MV-4-11 (cell line): ENCODE measurements at places on chromosomes 3 and 15.

GRCh38 chr3:37330466-37330865 is 156.1 kb upstream of the LRRFIP2 start:
- DNase-seq, result no peak

DNA sequence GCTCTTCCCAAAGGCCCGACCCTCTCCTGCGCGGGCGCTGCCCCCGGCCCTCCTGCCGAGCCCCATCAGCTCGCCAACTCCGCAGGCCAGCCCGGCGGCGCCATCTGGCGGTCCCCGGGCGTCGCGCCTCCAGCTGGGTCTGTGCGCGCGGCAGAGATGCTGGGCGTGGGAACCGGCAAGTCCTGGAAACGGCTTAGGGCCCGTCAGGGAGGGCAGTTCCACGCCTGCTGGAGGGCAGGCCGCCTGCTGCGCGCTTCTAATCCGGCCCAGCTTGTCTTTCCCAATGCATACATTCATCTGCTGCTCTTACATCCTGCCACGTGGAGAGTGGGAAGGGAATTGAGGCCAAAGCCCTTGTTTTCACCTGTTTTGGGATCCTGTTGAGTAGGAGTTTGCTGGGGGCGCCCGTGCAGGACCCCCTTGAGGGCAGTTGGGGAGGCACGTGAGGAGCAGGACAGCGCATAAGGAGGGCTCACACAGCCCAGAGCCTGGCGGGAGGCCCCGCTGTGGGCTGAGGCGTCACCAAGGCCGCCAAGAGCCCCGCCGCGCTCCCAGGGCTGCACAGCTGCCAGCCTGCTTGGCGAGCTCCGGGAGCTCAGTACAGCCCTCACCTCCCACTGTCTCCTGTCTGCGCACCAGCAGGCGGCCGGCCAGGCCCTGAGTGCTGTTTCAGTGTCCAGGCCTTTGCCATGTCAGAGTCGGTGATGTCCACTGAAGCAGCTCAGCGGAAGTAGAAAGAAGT is 165.6 kb downstream of the NSMCE3 start:
- DNase-seq, result peak; percentile 35

DNA sequence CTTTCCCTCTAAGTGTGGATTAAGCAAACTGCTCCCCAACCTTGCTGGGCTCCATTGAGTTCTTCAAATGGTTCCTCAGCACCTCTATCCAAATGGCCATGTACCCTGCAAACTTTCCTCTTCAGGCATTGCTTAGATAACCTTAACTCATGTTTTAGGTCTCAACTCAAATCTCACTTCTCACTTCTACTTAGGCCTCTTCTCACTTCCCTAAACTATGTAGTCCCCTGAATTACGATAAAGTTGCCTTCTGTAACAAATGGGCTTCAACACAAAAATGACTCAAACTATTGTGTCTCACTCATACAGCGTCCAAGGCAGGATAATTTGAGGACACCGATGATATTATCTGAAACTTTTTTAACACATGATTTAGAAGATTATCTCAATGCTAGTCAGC is 62.4 kb upstream of the STAC start:
- DNase-seq, result peak; percentile 60

DNA sequence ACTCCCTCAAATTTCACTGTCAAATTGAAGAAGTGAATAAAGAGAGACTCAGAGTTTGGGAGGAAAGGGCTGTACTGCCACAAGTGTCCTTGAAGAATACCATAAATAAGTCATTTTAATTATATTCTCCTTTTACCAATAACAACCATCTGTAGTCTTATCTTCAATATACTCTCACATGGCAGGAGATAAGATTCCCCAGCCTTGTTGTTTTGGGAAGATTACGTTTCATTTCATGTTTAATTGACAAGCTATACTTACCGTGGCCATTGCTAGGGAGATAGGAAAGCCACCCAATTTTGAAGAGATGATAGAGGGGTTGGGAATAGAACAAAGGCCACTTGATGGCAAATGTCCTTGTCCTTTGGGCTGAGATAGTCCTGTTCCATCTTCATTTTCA is 2.3 kb downstream of the MINDY4B start:
- no peak for DNase-seq

DNA sequence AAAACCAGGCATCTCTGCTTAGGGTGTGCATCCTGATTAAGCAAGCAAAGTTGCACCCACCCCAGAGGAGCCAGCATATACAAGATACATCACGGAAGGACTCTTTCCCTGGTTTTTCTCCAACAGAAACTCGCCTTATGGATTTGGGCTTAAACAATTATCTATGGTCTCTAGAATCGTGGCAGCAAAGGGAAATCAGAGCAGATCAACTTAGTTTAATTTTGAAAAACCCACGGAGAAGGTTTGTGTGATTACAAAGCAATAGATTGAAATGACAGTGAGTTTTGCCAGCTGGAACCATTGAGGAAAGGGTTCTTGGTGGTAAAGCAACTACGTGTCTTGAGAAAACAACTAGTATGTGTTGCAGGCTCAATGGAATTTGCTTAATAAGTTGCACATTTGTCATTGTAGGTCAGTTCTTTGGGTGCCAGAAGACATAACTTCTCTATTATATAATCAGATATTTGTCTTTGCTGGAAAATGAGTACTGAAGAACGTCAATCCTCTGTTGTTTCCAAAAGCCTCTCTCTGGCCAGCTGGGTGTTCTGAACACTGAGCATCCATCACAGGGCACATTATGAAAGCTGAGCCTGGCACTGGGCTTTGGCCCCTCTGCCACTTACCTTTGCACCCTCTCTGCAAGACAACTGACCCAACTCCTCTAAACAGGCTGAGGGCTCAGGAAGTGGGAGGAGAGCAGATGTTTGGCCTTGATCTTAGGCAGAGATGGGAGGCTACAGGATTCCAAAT is 75.7 kb upstream of the FBN1 start:
- DNase-seq, result no peak

DNA sequence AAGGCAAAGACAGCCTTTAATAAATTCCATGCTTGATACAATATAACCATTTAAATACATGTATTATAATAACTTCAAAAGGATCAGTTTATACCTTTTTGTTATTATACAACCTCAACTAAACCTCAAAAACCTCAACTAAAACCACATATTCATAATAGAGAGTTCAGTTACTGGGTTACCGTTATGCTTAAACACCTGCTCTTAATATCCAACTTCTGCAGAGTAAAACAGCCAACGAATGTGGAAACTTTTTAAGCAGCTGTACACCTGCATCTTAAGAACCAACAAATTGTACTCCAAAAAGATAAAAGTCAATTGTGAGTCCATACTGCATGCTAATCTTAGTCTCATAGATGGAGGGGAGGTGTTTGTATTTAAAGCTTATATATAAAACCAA is 53.5 kb downstream of the TFDP2 start:
- DNase-seq, result no peak

GRCh38 chr3:153961494-153961893 is 159.7 kb upstream of the ARHGEF26 start:
- DNase-seq, result no peak
